ENCODE measurements at places on chromosomes 5 and 9.

GRCh38 chr9:136522314-136523237 lies 23.3 kb downstream of the NOTCH1 start:
- no peak for DNase-seq

DNA sequence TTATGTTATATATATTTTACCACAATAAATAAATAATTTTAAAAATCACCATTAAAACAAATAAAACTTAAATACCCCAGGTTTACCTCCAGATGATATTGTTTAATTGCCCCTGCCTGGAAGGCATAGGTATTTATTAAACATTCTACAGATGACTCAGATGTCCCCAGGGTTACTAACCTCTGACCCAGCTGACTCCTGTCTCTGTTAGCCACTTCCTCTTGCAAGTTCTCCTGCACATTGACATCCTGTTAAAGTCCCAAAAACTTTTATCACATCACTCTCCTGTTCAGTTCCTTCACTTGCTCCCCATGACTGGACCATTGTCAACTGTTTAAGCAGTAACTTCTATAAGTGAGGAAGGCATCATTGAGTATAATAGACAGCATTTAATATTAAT lies 37.0 kb upstream of the RAB3C start:
- DNase-seq: no peak

DNA sequence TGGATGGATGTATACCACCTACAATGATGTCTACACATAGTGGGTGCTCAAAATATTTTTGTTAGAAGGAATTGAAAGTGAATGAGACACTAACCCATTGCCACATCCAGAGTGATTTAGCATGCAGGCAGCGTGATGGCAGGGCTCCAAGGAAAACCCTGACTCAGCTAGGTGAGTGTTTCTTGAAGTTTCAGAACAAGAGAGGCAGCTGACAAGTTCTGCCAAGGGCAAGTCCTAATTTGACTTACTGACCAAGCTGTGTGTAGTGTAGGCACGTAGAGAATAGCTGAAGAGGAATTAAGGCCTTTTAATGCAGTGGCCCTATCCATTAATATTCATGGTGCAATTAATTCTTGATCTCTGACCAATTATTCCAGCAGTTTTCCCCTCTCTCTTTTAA lies 107.8 kb upstream of the ATP10B start:
- DNase-seq: no peak

GRCh38 chr9:125146247-125146646 lies 2.9 kb upstream of the SCAI start:
- no peak for DNase-seq

DNA sequence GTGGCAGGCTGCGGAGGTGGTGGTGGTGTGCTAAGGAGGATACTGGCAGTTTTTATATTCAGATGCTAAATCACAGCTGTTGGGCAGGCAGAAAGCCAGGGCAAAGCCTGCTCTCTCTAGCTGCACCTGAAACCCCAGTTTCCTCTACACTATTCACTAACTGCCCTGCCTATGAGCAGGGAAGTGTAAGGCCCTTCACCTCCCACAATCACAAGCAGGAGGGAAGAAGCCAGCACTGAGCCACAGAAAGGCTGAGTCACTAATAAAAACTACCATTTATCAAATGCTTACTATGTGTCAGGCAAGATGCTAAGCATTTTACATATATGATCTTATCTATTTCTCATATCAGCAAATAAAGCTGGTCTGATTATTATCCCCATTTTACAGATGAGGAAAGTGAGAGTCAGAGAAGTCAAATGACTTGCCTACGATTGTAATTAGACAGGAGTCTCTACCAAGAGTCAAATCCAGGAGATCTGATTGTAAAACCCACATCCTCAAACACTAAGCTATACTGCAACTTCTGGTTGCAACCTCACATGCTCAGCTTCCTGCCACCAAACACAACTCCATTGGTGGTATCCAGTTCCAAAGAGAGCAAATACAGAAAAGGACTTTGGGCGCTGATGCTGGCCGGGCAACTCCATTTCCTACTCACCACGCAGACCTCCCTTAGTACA lies 17.7 kb upstream of the IL6ST start:
- DNase-seq: no peak

GRCh38 chr5:1011226-1011631 lies 2.6 kb downstream of the NKD2 start:
- no peak for DNase-seq

- DNase-seq: no peak
Measured at GRCh38 chr5:166499447-166500240, 1791.8 kb upstream of the WWC1 start.

- DNase-seq: no peak
Measured at GRCh38 chr5:141838326-141839014, 39.7 kb downstream of the PCDH1 start.

DNA sequence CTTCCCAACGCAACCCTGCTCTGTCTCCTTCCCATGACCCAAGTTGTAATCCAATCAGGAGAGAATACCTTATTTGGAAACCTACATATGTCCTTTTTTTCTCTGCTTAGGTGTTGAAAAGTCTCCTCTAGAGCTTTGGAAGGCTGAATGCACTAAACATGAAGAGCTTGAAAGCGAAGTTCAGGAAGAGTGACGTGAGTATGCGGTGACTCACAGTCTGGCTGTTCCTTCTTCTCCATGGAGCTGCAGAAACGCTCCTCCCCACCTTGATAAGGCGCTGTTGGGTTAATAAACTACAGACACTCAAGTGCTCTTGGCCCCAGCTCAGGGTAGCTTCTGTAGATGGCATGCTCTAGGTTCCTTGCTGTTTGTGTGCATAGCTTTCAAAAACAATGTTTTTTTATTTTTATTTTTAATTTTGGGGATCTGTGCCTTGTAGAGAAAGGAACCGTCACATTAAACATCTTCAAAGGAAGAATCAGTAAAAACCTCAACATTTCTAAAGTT lies 30.7 kb downstream of the RAI14 start:
- no peak for DNase-seq

DNA sequence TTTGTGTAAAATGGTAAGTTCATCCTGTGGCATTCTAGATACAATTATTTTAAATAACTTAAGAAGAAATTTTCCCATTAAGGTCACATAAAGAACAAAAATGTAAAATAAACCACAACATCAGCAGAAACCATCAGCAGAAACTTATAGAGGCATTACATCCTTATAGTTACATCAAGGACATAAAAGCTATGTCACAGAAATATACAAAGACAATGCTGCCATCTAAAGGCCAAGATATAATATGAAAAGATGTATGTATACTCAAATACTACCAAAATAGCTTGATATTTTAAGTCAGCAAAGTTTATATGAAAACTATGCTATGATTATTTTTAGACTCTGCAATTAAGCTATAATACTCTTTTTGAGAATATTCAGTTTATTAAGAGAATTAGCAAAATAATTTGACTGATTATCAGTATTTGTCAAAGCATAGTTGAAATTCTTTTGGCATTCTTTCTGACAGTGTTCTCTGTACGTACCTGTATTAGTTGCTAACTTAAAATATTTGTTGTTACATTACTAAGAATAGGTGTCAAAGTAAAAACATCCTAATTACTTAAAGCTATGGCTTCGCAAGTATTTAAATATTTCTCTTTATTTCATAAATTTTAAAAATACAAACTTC lies 36.2 kb downstream of the FBXL17 start:
- no peak for DNase-seq

- no peak for DNase-seq
Measured at GRCh38 chr9:16986556-16986955, 116.1 kb upstream of the BNC2 start.

GRCh38 chr5:476814-477175 lies 33.8 kb downstream of the EXOC3 start:
- DNase-seq: no peak

- DNase-seq: no peak
Measured at GRCh38 chr5:56251918-56252553, 18.9 kb upstream of the ANKRD55 start.

DNA sequence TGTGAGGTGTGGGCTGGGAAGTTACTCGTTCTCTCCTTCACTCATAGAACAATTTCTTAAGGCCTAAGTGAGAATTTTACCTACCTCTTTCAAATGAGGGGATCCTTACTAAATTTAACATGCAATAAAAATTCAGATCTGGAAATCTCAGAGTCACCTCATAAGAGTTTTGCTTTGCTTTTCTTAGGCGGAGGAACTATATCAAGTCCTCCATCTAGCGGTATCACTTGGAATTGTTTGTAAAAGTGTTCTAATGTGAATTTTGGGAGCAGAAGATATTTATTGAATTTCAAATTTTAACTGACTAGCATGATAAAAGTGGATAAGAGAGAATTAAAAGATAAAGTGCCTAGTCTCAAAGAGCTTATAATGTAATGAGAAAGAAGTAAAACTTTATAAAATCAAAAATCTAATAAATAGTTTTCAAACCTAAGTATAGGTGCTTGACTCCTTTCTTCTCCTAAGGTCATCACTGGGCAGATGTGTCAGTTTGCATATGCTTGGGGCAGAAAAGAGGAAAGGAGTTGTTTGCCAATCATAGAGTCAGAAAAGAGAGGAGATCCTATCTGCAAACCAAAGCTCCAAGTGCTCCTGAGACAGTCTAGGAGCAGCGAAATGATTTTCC lies 145.7 kb upstream of the DAB2 start:
- no peak for DNase-seq

DNA sequence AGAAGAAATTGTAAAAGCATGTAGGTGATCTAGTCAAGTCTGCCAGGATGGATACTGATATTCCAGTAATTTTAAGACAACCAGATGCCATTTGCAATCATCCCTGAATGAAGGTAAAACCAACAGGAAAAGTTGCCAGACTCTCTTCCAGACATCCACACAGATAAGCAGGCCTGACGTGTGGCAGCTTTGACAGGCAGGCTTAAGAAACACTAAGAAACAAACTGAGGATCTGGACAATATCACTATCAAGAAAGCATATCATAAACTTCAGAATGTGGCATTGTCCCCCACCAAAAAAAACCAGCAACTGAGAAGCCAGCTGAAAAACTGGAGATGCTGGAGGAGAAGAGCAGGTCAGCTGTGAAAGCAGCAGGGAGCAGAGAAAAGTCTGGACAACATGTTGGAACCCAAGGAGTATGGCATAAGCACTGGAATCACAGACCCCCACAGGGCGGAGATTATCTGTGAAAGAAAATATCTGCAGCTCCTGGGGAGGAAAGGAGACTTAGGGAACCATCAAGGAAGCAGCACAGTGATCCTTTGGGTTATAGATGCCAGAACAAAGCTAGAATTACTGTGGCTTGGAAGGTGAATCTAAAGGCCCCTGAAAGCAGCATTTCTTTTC lies 307.0 kb downstream of the CWC27 start:
- no peak for DNase-seq

DNA sequence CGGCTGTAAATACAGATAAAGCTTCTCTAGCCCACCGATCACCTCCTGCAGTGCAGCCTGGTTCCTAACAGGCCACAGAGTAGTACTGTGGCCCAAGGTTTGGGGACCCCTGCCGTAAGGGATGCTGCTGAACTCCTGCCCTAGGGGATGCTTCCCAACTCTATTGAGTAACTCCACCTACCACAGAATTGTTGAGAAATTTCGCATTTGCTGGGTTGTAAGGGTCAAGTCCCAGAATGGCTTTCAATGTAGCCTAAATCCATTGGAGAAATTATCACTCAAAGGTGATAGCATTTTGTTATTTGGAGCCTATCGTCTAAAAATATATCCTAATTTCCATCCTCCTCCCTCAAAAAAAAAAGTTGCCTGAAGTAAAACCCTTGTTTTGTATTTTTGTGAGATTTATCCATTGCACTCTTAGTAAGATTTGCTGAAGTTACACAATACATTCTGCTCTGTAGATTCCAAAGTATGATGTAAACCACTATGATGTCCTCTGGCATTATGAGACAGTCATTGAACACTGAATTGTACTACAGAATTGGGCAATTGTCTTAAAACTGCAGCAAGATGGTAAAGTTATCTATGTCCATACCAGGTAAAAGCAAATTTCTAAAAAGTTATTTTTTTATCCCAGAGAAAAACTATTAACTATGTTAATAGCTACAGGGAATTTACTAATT lies 14.0 kb downstream of the ACTBL2 start:
- no peak for DNase-seq

- DNase-seq: no peak
Measured at GRCh38 chr9:134966697-134967546, 49.2 kb upstream of the FCN1 start.

GRCh38 chr5:81400375-81400774 lies 6.4 kb upstream of the ACOT12 start:
- no peak for DNase-seq

- no peak for DNase-seq
Measured at GRCh38 chr5:141691286-141691866, 9.3 kb upstream of the ARAP3 start.

- no peak for DNase-seq
Measured at GRCh38 chr9:69253057-69253456, 72.0 kb upstream of the ENTREP1 start.

GRCh38 chr9:105328872-105329718 lies 84.6 kb downstream of the SLC44A1 start:
- DNase-seq: no peak

DNA sequence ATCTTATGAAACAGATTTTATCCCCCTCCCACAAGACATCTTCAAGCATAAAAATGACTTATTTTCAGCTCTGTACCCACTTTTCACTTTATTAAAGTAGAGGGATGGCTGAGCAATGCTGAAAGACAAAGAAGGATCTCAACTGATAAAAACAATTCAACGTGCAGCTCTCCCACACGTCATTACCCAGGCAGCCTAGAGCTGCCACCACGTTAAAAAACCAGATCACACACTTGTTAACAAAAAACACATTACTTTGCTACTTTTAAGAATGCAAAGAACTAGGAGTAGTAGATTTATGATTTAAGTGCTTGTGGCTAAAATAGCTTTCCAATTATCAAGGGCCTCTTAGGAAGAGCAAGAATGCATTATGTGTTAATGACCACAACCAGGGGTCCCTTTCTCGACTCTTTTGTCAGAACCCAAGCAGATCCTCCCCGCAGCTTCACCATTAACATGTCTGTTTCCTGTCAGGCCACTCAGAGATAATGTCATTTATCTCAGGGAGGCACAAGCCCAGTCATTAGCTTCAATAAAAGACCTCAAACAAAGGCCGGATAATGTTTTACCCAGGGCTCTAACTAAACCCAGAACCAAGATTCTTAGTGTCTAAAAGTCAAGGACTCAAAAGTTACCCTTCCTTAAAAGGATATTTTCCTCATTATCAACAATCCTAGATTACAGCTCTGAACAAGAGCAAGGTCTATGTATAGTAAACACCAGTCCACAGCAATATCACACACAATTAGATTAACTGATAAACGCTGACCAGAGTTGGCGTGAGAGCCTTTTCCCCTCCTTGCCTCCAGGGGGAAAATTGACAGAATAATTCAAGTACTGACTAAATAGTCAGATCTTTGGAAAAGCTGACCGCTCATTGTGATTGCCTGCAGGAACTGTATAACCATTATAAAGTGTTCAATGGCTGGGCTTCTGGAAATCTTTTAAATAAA lies 7.5 kb downstream of the ZNF608 start:
- no peak for DNase-seq

GRCh38 chr5:117318528-117318927 lies 743.9 kb upstream of the SEMA6A start:
- DNase-seq: no peak

- no peak for DNase-seq
Measured at GRCh38 chr5:95543017-95543705, 11.6 kb downstream of the SKIC3 start.

- no peak for DNase-seq
Measured at GRCh38 chr5:179762781-179763176, 30.2 kb downstream of the MAML1 start.

GRCh38 chr9:109441296-109441695 lies 56.8 kb downstream of the PTPN3 start:
- DNase-seq: no peak

GRCh38 chr5:74205767-74206578 lies 434.6 kb downstream of the ENC1 start:
- DNase-seq: no peak

Data from stimulated activated CD8-positive, alpha-beta memory T cell treated with anti-CD3 and anti-CD28 coated beads, Interleukin-7, amount 100 ng/mL, for 1 hour (primary cell).